ENCODE measurements at places on chromosomes 16 and 17. TPM values are rescaled to one million over a fixed set of nuclear protein-coding genes. Genes with fewer than 3 reads are reported as not detected.

Gene ABCA9
- 5.5 TPM for total RNA-seq

Gene SF3B3
- 187 TPM for total RNA-seq

DNA sequence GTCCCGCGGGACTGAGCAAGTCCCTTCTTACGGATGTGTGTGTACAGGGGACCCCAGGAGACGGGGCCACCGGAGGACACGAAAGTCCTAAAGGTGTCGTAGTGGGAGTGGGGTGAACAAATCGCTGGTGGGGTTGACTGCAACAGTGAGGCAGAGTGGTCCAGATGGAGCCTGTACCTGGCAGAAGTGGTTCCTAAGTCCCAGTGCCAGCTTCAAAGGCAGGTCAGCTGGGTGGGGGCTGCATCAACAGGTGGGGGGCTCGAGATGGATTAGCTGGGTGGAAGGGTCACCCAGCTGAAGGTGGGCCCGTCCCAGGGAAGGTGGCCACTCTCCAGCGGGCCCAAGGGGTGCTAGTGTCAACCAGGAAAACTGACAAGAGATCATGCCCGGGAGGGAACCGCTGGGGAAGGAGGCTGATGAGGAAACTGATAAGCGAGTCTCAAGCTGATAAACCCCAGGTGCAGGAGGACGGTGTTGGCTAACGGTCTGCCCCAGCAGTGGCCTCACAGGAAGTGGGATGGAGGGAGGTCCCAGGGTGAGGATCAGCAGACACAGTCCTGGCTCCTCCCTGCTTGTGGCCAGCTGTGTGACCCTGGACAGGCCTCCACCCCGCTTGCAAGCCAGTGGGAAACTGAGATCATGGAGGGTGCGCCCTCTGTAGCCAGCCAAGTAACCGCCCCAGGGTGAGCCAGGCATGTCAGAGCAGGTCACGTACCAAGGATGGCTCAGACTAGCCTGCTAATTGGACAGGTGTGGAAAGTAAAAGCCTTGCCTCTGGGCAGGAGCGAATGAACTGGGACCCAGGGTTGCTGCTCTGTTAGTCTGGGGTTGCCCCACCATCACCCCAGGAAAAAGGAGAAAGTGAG is 1.0 kb downstream of the ORAI3 start:
- peak; percentile 70 for DNase-seq

GRCh38 chr17:82598256-82599119 is 49.8 kb downstream of the WDR45B start:
- no peak for DNase-seq

- DNase-seq: no peak
Observed at GRCh38 chr17:17681744-17682292, 560 bp downstream of the RAI1 start.

DNA sequence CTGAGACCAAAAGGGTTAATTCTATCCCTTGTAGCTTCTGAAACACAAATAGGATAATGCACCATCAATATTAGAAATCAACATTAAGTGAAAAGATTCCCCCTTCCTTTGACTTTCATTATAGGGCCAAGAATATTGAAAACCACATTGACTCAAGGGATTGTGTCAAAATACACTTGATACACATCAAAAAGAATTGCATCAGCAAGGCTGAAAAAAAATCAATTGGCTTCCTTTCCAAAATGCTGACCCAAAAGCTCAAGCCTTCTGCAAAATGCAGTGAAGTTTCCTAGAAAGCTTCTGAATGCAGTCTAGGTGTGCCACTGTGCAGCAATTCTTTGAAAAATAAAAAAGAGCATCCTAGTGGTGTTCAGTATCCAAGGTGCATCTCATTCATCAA is 674.4 kb downstream of the TOX3 start:
- no peak for DNase-seq

GRCh38 chr16:85370543-85370880 is 242.6 kb upstream of the GSE1 start:
- no peak for DNase-seq

- no peak for DNase-seq
Observed at GRCh38 chr17:9002606-9003354, 18.5 kb upstream of the NTN1 start.

Gene EVPLL
- not detected for total RNA-seq

DNA sequence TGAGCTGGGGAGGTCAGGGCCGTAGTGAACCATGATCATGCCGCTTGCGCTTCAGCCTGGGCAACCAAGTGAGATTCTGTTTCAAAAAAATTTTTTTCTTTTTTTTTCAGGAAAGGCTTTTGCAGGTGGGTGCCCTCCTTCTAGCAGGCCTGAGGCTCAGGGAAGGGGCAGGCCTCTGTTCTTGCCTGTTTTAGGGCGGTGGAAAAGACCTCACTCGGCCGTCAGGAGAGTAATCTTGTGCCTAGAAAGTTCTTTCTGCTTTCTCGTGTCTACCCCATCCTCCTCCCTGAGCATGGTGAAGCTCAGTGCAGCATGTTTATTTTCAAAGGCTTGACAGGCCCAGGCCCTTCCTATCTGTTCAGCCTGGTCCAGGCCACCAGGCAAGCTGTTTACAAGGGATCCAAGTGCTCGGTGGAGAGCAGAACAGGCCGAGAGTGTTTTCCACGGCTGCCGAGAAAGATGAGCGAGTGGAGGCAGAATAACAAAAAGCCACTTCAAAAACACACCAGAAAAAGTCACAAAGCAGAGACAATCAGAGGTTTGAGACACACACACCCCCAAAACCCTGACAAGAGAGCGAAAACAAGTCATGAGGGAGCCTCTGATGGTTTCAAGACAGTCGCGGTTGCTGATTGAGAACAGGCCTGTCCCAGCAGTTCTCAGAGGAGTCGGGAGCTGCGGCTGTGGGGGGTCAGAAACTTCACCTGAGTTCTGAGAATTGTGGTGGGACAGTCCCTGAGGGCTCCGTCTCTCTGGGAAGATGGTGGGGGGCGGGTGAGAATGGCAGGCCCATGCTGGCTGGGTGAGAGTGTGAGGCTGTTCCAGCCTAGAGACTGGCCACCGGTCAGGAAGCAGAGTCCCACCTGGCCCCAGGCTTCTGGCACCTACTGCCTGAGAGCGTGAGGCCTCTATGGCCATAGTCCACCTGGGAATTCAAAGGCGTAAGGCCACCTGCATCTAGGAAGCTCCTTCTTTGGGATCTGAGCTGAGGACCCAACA is 37.5 kb upstream of the CCR7 start:
- no peak for DNase-seq

Gene NTN1
- total RNA-seq: 7.0 TPM

Gene SPIRE2
- 19.6 TPM for total RNA-seq

DNA sequence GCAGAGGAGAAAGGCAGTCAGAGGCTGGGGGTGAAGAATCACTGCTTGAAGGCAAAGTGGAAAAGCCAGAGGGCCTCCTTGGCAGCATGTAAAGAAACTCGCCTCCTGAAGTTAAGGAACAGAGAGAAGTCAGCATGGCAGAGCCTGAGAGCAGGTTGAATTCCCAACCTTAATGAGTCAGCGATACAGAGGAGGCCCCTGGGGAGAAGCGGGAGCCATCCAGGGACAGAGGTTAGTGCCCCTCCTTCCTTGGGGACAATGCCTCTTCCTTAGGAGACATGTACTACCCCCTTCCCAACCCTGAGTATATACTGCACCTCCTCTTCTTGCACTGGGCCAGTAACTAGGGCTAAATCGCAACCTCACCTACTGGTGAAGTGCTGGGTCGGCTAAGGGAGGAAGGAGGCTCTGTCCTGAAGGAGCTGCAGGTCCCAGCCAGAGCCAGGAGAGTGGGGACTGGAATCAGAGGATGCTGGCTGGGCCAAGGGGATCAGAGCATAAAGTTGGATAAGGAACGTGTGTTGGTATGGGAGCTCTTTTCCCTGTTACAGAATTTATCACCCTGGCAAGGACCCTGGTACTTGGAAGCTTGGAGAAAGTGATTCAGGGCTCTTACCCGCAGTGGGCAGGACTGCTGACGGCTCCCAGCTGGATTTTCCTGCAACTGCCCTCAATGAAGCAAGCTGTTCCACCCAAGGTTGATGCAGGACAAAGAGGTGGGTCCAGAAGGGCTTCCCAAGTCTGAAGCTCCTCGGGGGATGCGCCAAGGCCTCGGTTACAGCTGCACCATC is 5.4 kb upstream of the AANAT start:
- no peak for DNase-seq

- peak; percentile 84 for DNase-seq
Observed at GRCh38 chr16:67184995-67185650, 1.4 kb upstream of the MATCAP1 start.

Gene CD300LB
- total RNA-seq: not detected

Gene CLEC3A
- not detected for total RNA-seq

Gene SGF29
- 11.0 TPM for total RNA-seq

Gene TERB1
- total RNA-seq: not detected

DNA sequence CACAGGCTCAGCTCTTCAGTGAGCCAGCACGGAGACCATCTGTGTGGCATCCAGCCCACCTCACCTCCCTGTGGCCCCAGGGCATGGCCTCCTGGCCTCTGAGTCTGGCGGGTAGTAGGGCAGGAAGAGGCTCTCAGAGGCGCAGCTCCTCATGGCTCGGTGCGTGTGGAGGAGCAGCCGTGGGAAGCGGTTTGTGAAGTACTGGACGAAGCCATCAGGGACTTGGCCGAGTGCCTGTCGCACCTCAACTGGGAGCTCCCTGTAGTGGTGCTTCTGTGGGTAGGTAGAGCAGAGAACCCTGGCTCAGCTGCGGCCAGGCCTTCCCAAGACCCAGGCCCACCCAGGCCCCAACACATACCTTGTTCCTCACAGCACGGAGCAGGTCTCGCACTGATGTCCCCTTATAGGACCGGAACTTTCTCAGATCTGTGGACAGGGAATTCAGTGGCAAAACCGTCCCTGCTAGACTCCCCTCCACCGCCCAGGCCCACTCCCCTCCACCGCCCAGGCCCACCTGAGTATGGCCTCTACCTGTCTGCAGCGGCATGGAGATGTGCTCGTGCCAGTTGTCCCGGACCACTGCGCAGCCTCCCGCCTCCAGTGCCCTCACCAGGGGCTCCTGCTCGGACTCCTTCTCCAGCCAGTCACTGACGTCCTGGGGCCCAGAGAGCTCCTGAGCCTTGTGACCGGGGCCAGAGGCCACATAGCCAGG is 12.2 kb downstream of the PLK1 start:
- DNase-seq: no peak

Gene KRTAP2-2
- total RNA-seq: not detected

GRCh38 chr16:56870276-56870888 is 5.4 kb downstream of the SLC12A3 start:
- DNase-seq: no peak

GRCh38 chr17:68969101-68969500 is 13.9 kb upstream of the ABCA8 start:
- no peak for DNase-seq

DNA sequence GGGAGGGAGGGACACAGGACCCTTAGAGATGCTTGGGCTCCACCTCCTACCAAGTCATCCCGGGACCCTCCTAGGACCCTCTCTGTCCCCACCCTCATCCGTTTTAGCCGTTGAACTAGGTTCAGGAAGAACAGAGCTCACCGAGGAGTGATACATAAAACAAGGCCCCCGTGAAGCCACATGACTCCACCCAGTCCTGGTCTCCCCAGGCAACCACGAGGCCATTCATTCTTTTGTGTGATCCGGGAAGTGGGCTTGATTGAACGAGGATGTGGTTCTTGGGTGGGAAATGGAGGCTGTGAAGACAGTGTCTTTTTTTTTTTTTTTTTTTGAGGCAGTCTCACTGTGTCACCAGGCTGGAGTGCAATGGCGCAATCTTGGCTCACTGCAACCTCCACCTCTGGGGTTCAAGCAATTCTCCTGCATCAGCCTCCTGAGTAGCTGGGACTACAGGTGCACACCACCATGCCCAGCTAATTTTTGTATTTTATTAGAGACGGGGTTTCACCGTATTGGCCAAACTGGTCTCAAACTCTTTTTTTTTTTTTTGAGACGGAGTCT is 14.8 kb downstream of the TRARG1 start:
- no peak for DNase-seq

GRCh38 chr16:57263541-57264351 is 18.7 kb downstream of the ARL2BP start:
- DNase-seq: no peak

Gene TAT
- total RNA-seq: not detected

Gene SLC2A4
- total RNA-seq: 0.79 TPM

DNA sequence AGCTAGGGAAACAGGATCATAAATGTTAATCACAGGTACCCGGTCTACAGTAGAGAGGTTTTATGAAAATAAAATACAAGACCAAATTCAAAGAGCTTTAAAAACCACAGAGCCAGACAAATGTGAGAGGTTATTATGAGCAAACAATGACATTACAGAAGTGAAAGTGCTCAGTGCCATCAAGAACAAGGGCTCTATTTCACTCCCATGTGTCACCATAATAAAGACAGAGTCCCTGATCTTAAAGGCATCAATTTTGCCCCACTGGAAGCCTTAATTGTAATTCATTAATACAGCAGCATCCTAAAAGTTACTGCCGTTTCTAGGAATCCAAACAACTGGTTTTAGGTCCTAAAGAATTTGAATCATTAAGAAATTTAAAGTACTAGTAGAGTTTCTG is 43.7 kb upstream of the CDRT4 start:
- DNase-seq: peak; percentile 23

Gene PPP1R27
- total RNA-seq: 0.56 TPM

All from SK-MEL-5 (cell line).